ENCODE measurements at places on chromosomes 4 and X. TPM values are rescaled to one million over a fixed set of nuclear protein-coding genes. Genes with fewer than 3 reads are reported as not detected.

Gene HTN3
- total RNA-seq = not detected

Gene TBC1D25
- total RNA-seq = 27.0 TPM

Gene TAF7L
- total RNA-seq = not detected

Gene SLC49A3
- 1.3 TPM for total RNA-seq

Gene FRG2
- not detected for total RNA-seq

Gene TMA16
- 19.7 TPM for total RNA-seq

Gene RBPJ
- total RNA-seq = 64.5 TPM
